ENCODE measurements at places on chromosomes 11 and 22.

GRCh38 chr11:113977071-113977490 is 2.2 kb downstream of the HTR3A start:
- no peak for DNase-seq

GRCh38 chr11:6022956-6023355 is 7.6 kb downstream of the OR56A1 start:
- peak; percentile 45 for DNase-seq

DNA sequence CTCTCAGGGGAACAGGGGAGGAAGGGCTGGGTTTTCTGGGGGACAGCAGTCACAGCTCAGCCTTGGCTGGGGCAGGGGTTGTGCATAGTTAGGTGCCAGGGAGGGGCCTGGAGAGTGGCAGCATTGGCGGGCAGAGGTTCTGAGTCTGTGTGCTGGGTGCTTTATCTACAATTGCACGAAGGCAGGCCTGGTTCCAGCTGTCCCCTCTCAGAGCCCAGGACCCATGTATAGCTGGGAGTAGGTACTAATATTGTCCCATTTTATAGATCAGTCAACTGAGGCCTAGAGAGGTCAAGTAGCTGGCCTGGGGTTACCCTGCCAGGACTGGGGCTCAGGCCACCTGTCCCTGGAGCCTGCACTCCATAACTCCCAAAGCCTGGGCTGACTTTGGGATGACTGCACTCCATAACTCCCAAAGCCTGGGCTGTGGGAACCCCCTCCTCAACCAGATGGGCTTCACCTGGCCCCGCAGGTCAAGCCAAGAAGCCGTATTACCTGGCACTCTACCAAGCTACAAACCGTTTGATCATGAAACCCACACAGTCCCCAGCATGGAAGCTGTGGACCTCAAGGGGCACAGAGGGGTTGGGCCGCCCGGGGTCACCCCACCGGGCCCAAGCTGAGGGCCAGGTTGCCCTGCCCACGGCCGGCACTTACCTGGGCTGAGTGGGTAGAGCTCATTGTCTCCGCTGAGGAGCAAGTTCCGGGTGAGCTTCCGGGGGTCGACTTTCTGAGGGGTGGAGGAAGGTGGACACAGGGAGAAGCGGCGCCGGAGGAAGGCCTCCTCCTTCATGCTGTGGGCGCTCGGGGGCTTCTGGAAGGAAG is 36.5 kb downstream of the OSBPL5 start:
- no peak for DNase-seq

DNA sequence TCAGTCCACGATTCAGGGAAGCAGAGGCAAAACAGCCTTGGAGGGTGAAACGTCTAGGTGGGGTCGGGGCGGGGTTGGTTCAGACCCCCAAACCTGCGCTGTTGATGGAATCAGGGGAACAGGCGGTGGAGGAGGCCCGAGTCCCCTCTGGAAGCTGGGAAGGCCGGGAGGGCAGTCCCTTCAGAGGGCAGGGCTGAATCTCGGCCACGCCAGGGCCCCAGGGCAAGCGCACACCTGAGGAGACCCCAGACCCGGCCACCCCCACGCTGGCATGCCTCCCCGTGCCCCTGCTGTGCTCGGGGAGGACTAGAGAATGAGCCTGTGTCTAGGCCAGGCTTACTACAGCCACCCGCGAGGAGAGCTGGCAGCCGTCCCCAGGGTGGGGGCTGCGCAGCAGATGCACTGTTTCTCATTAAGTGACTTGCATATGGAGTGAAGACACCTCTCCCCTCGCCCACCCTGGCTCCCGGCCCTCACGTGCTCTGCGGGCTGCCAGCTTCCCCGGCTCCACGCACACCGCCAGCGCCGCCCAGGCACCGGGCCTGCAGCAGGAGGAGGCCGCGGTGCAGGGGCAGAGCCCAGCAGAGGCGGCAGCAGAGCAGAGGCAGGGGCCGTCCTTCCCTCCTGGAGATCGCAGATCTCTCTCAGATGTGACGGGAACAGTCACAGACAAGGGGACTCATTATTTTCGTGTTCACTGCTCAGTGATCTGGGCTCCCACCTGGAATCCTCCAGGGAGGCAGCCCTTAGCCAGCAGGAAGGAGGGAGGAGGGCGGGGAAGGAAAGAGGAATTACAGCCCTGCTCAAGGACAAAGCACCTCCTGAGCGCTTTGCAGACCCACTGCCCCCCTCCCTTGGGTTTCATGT is 47.1 kb upstream of the OPCML start:
- no peak for DNase-seq

- no peak for DNase-seq
Measured at GRCh38 chr11:11960687-11961086, 47.7 kb downstream of the DKK3 start.

DNA sequence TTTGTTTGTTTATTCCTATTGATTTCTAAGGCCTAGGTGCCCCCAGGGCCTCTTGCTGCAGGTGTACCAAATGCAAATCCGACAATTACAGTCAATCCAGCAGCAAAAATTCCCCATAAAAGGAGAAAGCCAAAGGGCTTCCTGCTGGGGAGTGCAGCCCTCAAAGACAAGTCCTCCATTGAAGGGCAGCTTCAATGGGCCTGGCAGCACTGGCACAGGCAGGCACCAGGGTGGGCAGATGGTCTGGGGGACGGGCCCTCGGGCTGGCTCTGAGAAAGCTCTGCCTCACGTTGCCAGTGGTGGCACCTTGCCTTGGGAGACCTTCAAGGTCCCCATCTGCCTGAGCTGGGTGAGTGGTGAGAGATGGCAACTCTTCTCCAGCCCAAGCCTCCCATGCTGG is 128.0 kb downstream of the DSCAML1 start:
- no peak for DNase-seq

DNA sequence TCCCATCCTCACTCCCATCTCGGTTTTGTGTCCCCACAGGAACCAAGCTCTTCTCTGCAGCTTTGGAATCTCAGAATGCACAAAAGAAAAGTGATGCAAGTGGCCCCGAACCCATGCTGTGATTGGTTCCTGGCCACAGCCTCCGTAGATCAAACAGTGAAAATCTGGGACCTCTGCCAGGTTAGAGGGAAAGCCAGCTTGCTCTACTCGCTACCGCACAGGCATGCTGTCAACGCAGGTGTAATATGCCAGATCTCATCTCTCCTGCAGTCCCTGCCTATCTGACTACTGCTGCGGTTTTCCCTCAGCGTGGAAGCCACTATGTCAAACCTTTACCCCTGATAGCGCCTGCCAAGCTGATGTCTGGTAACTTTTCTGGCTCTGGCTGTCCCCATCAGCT is 200.5 kb upstream of the LRRC4C start:
- no peak for DNase-seq

DNA sequence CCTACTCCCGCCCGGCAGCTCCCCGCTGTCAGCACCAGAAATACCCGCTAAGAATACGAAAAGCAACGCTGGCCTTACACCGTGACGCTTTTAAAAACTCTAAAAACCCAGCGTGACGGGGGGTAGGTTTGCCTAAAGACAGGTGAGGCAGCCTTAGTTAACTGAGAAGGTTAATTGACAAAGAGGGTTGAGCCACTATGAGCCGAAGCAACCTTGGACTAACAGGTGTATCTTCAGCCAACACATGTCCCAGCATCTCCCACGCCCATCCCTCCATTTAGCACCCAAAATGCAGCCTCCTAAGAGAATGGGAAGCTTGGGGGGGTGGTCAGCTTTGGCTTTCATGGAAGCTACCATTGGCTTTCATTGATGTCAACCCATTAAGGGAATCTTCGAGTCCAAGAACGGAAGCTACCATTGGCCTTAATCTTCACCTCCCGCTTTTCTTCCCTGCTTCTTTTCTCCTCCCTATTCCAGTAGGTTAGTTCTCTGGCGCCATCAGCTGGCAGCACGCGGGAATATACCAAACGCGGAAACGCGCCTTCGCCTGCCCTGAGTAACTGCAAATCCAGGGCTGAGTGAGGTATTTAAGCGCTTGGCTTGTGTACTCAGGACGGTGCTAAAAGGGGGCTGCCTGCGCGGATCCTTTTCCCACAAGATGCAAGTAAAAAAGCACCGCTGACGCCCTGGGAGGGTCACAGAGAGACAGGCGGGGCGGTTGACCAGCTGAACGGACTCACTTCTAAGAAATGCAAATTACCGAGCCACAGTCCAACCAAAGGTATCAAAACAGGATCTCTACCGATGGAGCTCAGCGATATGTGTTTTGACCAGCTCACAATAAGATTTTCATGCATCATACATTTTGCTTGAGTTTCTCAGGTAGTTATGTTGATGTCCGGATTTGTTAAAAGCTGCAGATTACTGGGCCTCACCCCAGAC is 38.5 kb upstream of the GLYATL1 start:
- peak; percentile 52 for DNase-seq

DNA sequence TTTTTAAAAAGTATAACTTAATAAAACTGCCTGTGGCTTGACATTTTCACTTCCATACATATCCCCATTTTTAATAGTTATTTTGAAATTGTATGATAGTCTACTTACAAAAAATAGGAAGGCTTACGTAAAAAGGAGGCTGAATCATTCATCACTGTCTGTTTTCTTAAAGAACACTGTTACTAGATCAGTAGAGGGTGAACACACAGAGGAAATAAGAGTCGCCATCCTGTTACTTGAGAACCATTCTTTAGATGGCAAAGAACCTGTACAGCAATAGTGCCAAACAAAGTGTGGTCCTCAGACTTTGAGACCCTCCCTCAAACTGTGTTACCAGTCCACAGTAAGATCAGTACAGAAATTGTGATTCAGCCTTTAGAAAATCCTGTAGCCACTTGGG is 180.7 kb downstream of the PGR start:
- no peak for DNase-seq

- DNase-seq = no peak
Measured at GRCh38 chr22:18035751-18036150, 11.4 kb upstream of the MICAL3 start.

DNA sequence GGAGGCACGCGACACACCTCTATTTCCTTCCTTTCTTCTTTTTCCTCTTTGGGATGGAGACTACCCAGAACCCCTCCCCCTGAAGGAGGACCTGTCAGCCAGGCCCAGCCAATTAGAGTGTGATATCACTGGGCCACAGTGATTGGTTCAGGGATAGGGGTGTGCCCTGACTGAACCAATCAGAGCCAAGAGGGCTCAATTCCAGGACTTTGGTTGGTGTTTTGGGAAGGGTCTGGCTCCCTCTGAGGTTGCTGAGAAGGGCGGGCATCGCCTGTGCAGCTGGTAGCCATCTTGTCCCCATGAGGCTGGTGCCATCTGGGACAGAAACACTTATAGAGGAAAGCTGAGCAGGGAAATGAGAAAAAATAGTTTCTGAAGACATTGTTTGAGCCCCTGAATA is 71.4 kb downstream of the CHST1 start:
- no peak for DNase-seq

GRCh38 chr22:45308391-45308956 is 1.3 kb upstream of the FAM118A start:
- peak; percentile 49 for DNase-seq

GRCh38 chr22:41305646-41306045 is 4.3 kb downstream of the ZC3H7B start:
- no peak for DNase-seq

GRCh38 chr22:32660292-32660691 is 141.2 kb upstream of the TIMP3 start:
- peak; percentile 65 for DNase-seq

DNA sequence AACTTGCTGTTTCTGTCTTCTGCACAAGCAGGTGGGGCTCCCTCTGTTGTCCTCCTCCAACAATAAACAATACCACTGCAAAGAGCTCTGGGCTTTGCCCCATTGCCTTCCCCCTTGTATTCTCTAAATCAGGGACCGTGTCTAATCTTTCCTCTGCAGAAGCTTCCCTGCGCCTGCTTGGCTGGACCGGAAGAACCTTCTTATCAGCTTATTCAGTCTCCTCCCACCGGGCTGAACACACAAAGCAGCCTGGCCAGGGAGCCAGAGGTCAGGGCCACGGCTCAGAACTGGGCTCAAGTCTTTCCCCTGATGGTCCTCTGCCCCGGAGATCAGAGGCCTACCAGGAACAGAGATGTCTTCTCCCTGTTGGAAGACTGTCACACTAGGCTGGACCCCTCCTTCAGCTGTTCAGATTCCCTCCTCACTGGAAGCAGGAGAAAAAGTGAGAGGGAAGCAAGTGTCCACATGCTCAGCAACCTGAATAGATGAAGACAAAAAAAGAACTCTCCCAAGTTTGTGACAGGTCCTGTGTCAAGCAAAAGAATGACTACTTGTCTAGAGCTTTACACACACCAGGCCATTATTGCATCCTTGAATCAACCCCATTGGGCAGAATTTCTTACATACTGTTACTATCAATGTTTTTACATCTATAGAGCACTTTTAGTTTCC is 63.7 kb downstream of the RAB30 start:
- DNase-seq = no peak

DNA sequence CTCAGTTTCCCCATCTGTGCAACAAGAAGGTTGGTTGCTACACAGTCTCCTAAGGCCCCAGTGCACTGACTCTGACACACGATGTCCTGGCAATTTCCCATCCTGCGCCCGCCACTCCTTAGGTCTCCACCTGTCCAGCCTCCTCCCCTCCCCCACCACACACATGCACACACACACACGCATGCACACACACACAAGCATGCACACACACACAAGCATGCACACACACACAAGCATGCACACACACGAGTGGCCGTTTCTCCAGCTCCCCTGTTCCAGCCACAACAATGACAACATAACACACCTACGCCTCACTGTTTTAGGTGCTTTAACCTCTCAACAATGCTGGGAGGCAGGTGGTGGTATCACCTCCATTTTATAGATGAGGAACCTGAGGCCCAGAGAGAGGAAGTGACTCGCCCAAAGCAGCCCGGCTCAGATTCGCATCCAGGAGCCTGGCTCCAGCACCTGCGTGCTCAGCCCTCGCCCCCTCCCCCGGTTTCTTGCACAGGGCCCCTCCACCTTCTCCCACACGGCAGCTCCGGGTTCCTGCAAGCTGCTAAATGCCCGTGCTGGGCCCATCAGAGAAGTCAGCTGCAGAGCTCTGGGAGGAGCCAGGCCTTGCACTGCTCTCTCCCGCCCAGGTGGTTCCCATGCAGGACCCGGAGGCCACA is 13.0 kb downstream of the CYTH4 start:
- DNase-seq = no peak

DNA sequence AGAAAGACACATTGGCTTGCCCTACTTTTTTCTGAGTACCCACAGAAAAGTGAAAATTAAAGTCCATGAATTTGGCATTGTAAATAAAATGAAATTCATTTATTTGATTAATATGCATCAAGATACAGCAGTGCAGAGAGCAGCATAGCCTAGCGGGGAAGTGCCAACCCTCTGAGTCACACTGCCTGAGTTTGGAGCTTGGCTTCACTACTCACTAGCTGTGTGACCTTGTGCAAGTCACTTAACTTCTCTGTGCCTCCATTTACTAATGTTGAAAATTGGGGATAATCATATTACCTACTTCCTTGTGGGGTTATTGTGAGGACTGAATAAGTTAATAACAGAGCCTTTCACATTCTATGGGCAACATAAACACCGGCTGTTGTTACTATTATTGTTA is 111.5 kb upstream of the CSNK2A3 start:
- DNase-seq = no peak

- no peak for DNase-seq
Measured at GRCh38 chr11:8389029-8389996, 125.6 kb upstream of the LMO1 start.

- DNase-seq = no peak
Measured at GRCh38 chr11:60993615-60994014, 22.1 kb downstream of the CD6 start.

Measured in inflammatory macrophage treated with lipopolysaccharide for 1 hour (primary cell).